Thoracic aorta (tissue), 2 donors: ENCODE measurements at places on chromosomes 12 and 14.

- DNase-seq = no peak
Measured at GRCh38 chr14:105888784-105889665, 362.6 kb downstream of the TMEM121 start.

- DNase-seq = no peak
Measured at GRCh38 chr12:12521044-12521485, 41.6 kb downstream of the DUSP16 start.

DNA sequence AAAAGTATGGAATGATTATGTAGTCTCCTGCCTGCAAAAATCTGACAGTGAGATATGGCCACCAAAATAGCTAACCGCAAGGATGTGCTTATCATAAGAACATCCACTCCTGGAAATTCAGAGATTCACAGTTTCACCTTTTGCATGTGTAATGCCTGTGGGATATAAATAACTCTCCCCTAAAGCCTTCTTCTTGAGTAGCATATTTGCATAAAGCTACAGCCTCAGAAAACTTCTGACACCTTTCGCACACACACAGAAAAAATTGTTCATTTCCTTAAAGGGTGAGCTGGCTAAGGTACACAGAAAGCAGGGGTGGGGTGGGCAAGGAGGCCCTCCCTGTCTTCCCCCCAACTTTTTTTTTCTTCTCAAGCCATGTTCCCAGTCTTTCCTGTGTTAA, 3.1 kb upstream of the IGF1 start:
- DNase-seq = no peak

- DNase-seq = no peak
Measured at GRCh38 chr12:62466018-62466593, 520 bp upstream of the MON2 start.

DNA sequence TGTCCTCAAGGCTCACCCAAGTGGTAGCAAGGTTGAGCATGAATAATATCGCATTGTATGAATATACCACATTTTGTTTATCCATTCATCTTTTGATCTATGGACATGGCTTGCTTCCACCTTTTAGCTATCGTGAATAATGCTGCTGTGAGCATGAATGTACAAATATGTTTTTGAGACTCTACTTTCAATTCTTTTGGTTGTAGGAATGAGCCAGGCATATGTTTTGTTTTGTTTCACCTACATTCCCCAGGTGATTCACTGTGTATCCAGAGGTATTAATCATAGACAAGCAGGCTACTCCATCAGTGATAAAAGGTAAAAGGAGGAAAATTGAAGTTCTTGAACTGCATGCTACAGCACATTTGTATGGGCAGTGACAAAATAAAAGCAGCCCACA, 35.8 kb downstream of the CDKL1 start:
- no peak for DNase-seq

DNA sequence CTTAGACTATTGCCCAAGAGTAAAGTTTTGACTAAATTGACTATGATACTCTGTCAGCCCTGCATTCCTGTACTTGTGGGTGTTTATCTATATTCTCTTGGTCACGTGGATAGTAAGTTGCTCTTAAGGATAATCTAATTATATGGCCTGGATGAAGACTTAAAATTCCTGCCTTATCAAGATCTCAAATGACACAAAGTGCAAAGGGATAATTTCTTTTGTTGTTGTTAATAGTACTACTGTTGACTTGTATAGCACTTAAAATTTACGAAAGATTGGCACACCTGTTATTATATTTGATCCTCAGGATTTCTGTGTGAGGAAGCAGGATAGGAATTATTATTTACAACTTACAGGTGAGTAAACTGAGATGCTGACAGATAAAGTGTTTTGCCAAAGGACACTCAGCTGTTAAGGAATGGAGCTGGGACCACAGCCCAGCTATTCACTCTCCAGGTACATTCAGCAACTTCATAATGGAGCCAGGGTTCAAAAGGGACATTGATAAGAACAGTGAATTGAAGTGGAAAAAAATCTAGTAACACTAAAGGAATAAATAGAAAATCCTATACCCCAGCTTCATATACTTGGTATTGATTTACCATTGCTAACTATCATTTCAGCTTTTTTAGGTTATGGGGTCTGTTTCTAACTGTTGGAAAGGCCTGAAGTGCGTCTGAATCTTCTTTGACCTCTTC, 53.4 kb upstream of the EVL start:
- DNase-seq = no peak

DNA sequence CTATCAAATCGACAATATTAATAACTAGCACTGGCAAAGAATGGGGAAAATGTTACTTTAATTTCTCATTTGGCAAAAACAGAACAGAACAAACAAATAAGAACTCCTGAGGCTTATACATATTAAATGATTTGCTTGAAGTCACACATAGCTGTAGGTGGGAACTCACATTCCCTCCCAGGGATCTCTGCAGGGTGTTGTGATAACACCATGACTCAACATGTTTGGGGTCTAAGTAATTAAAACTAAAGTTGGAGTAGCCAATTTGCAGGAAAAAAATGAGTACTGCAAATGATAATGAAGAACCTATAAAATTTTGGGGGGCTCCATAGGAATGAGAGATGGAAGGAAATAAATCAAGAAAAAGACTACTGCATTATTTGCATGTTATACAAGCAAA, 27.5 kb downstream of the UNC79 start:
- DNase-seq = no peak

GRCh38 chr14:74400919-74401503, 25.0 kb downstream of the SYNDIG1L start:
- no peak for DNase-seq
